ENCODE measurements at places on chromosomes 3 and 15.

- DNase-seq, result no peak
Observed at GRCh38 chr3:47261301-47261700, 21.3 kb downstream of the KIF9 start.

GRCh38 chr3:186605078-186605477, 7.8 kb upstream of the AHSG start:
- no peak for DNase-seq

DNA sequence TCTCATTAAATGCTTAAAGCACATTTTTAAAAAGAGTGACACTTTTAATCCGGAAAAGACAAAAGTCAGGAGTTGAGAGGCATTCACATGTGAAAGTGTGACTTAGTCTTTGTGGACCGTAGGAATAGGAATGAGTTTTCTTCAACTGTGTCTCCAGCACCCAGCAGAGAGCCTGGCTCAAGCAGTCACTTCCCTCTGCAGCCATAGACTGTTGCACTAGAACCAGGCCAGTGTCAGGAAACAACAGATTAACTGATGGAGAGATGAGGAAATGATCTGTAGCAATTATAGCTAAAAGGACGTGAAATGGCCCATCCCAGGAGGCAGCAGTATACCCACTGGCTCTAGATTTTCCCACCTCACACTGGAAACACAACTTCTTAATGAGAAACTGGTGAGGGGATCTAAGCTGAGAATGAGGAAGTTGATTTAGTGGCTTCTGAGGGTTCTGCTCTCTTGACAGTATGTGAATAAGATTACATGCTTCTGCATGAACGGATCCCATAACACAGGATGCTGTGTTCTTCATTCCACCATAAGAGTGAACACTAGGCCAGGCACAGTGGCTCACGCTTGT, 19.8 kb downstream of the CFAP92 start:
- DNase-seq, result no peak

DNA sequence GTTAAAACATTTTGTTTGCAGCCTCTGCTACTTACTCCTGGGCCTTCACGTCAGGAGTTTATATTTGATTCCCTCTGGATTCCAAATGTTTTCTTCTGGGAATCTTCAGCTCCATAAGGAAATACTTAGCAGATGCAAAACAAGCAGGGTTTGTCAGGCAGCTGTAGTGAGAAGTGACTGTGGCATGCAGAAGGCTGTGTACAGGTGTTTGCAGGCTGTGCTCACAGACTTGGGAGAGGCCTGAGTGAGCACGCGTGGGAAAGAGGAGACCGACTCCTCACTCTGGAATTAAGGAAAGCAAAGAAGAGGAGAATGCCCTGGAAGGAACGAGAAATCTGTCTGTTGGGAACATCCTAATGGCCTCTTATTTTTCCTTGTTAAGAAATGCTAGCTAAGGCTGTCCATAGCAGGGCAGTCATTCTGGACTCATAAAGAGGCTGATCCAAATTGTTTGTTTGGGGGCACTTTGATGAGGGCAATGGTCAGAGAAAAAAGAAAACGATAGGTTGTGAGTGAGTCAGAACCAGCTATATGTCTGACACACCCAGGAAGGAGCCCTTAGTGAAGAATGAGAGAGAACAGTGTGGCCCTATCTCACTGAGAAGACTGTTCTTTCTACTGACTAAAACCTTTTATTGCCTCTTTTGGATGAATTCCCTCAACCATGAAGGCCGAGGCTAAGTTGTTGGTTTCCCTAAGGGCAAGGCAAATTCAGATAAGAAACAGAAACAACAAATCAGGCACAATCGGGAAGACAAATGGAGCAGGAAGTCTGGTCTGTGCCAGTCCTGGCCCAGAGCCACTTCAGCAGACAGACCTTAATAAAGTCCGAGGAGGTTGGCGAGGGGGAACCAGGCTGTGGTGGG, 82.6 kb downstream of the TGFBR2 start:
- peak; percentile 51 for DNase-seq

GRCh38 chr3:74531491-74531890, 83.0 kb downstream of the CNTN3 start:
- no peak for DNase-seq

DNA sequence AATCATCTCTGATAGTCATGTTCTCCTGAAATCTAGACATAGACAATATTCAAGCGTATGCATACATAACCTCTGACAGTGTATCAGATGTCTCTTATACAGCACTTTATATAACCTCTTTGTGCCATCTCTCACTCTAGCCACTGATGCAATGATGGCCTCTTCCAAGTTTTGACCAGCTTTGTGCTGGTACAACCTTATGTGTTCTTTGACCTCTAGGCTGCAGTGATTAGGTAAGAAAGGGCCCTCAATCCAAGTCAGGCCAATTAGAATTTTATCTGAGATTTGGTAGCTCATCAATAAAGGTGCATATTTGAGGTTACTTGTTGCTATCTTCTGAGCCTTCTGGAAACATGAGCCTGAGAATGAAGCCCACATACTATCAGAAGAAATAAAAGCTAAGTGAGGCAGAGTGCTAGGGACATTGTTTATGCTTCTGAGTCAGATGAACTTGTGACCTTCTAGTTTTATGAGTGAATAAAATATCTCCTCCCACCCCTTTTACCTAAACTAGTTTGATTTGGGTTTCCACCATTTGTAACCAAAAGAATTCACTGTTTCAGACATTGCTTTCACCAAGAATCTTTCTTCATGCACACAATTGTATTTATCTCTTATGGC, 283.2 kb upstream of the SUCLG2 start:
- DNase-seq, result no peak

GRCh38 chr15:39966521-39966920, 32.6 kb downstream of the EIF2AK4 start:
- no peak for DNase-seq

GRCh38 chr15:96392380-96393208, 62.1 kb downstream of the NR2F2 start:
- DNase-seq, result no peak

GRCh38 chr15:80864666-80865065, 85.5 kb downstream of the CEMIP start:
- no peak for DNase-seq

DNA sequence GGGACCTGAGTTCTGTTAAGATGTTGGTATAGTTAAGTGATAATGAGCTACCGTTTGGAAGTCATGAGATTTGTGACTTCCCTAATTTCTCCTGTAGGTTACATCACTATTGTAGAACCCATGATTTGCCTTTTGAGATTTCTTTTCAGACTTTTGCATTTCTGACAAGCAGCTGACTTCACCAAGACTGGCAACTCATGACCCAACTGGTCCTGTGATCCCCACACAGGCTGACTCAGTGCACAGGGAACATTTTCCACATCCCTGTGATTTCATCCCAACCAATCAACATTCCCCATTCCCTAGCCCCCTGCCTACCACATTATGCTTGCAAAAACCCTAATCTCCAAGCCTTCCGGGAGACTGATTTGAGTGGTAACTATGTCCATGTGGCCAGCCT, 242.1 kb upstream of the PDZRN3 start:
- no peak for DNase-seq

GRCh38 chr3:157394411-157394810, 42.2 kb upstream of the PTX3 start:
- DNase-seq, result no peak

DNA sequence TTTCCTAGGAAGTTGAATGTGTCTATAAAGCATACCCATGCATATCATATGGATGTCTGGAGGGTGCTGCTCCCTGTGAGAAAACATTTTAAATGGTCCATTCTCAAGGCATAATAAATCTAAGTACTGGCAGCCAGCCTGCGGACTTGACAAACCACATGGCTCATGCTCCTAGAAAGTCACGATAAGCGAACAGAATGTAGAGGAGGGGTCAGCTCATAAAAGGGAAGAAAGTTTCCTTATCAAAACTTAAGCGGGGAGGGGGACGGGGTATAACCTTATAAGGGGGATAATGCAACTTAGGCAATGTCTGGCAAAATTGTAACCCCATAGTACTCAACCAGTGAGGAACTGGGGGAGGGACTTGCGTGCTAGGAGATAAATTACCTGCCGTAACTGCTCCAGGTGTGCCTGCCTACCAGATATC, 159.8 kb upstream of the LMCD1 start:
- DNase-seq, result no peak

GRCh38 chr3:13648060-13649001, 99.4 kb downstream of the FBLN2 start:
- peak; percentile 29 for DNase-seq

DNA sequence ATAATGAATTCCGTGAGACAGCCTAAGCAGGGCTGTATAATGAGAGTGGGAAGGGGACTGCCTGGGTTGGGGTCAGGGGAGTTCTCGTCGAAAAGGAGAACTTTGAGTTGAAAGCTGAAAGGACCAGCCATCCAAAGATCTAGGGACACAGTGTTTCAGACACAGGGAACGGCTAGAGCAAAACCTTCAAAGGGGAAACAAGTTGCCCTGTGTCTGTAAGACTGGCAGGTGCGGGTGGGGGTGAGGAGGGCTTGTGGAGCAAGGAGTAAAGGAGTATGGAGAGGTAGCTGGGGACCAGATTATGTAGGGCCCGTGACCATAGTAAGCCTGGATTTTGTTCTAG, 1.3 kb upstream of the SRP14 start:
- DNase-seq, result no peak

DNA sequence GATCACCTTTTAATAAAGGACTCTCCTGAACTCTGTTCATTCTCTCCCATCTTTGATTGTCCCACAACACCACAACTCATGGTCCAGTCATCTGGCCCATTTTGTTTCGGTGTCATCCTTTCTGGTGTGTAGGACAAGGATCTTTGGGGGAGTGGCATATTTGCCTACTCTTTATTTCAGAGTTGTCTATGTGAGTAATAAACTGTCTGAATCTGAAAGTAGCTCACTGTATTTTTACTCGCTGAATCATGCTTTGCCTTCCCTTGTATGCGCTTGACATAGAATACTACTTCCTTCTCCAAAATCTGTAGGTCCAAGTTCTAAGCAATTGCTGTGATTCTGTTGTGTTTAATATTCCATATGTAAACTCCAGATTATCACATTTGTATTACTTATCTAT, 29.9 kb upstream of the NOX5 start:
- no peak for DNase-seq

GRCh38 chr3:106447723-106448301, 579.0 kb upstream of the CBLB start:
- DNase-seq, result no peak
